ENCODE measurements at places on chromosomes 3 and 15. TPM values are rescaled to one million over a fixed set of nuclear protein-coding genes. Genes with fewer than 3 reads are reported as not detected.

The SLC2A2 gene
- total RNA-seq: not detected

The ACAA1 gene
- 69.2 TPM for total RNA-seq

The SEMA3F gene
- 26.9 TPM for total RNA-seq

The SLC22A13 gene
- total RNA-seq: 0.48 TPM

The SEMA6D gene
- 10.5 TPM for total RNA-seq

The TEX55 gene
- total RNA-seq: not detected

The TRPM7 gene
- 94.4 TPM for total RNA-seq

The FAM219B gene
- 51.4 TPM for total RNA-seq

The SEC22A gene
- 45.2 TPM for total RNA-seq

The VGLL4 gene
- total RNA-seq: 90.0 TPM

DNA sequence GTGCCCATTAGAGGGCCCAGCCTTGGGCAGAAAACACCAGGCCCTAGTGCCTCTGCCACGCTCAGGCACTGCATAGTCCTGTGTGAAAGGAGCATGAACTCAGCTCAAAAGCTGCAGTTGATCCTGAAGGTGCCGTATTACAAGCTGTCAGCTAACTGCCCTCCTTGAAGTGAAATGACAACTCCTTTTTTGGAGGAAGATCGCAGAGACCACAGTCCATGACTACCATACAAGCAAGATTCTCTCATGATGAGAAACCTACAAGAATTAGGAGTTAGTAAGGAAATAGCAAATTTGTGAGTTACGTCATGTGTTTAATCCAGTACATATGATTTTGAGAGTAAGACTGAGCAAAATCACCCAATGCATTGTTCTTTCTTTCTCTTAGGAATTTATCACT is 513.9 kb upstream of the NR2F2 start:
- DNase-seq: no peak

GRCh38 chr3:177802151-177802900 is 605.0 kb upstream of the TBL1XR1 start:
- DNase-seq: no peak

DNA sequence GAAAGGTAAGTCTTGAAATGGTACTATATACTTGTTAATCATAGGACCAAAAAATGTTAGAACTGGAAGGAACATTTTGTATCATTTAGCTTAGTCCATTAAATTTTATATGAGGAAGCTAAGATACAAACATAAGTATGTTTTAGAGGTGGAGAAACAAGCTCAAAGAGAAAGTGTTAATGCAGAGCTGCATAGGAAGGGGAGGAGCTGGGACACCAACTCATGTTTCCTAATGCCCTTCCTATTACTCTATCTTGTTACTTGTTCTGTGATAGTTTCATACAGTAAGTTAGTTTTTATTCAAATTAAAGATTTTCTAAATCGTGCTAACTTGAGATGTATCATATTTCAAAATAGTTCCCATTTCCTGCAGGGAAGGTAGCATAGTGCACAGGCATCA is 7.4 kb downstream of the SLC35A5 start:
- no peak for DNase-seq

DNA sequence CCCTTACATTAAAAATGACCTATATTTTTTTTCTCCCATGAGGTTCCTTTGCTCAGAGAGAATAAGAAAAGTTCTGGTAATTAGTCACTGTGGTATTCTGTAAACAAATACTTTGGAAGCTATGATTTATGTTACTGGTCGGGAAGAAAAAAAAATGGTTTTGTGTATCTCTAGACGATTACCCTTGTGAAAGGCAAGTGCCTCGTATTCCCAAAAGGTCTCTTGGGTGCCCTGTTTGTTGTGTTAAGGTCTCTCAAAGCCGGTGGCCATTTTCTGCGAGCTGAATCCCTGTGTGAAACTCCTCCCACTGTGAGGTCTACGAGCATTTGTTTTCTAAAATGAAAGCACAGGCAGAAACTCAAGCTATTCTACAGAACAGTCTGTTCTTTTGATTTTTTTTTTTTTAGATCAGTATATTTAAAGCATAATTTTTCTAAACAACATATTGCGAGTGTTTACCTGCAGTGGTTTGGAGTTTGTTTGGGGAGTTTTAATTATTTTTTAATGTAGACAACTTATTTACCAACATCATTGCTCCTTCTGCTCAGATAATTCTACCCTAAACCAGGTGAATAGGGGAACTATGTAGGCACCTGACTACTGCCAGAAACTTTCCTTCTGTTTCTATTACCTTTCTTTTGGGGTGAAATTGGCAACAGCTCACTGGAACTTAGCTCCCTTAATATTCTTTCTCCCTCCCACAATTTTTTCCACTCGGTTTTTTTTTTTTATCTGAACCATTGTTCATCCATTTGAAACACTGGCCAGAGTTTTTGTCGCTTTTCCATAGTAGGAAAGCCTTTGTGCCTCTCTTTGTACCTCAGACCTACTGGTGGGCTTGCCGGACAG is 44.0 kb downstream of the ZBTB38 start:
- no peak for DNase-seq

DNA sequence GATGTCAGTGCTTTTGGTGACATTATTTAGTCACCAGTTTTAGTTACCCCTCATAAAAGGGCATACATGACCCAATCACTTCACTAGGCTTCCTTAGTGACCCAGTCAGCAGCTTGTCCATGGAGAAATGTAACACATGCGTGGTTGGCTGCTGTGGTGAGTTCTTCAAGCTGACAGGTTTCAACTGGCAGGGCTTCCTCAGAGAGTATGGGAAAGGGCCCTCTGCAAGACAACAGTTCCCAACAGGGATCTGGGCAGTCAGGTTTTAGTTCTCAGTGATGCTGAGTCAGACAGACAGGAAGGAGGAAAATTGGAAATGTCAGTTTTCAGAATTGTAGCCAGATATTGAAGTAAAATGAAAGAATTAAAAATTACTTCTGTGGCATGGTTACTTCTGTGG is 282.5 kb downstream of the TBL1XR1 start:
- DNase-seq: no peak

DNA sequence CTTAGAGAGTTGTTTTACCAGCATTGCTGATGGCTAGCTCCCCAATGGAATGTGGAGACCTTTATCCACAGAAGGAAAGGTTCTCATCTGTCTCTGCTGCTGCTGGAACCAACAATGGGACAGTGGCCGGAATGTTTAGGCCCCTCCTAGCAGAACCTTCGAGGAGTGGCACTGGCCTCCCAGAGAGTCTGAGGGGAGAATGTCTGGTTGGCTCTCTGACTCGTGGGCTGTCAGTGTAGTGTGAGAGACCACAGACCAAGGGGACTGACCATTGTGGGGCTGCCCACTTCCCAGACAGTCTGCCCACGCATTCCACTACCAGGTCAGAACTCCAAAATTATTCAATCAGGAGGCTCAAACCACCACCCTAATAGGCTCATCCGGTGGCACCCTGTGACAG is 5.1 kb downstream of the RASL12 start:
- no peak for DNase-seq

- no peak for DNase-seq
These were observed 27.7 kb downstream of the FAH start for GRCh38 chr15:80180468-80180867.

- no peak for DNase-seq
These were observed 28.9 kb upstream of the PTX3 start for GRCh38 chr3:157407769-157408168.

- no peak for DNase-seq
These were observed 120.5 kb downstream of the SLMAP start for GRCh38 chr3:57876632-57877031.

GRCh38 chr15:45333550-45333949 is 44.8 kb downstream of the GATM start:
- no peak for DNase-seq

DNA sequence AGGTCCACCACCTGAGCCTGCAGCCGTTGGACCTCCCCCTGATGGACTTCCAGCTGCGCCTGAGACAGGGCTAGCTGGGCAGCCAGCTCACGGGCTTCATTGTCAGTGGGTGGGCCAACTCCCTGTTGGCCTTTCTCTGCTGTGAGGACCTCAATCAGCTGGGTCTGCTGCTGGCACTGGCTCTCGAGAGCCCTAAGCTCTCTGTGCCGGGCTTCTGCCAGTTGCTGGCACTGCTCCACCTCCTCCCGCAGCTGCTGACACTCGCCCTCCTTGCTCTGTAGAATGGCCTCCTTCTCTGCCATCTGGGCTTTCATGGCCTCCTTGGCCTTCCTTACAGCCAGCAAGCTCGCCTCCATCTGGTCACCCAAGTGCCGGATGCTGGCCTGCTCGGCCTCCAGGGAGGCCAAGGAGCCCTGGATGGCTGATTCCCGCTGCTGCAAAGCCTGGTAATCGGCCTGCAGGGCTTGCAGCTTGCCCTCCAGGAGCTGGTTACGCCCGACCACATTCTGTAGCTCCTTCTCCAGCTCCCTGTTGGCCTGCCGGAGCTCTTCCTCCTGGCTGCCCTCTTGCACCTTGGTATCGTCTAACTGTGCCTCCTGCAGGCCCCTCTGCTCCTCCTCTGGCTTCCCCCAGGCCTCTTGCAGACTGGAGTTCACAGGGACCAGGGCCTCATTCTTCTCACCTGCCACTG is 23.8 kb downstream of the CXCR6 start:
- DNase-seq: no peak

- DNase-seq: no peak
These were observed 321.3 kb downstream of the CACNA2D3 start for GRCh38 chr3:54443561-54444161.

- no peak for DNase-seq
These were observed 1.1 kb downstream of the SLC35G2 start for GRCh38 chr3:136819731-136820679.

- DNase-seq: peak; percentile 37
These were observed 15.4 kb downstream of the IGSF10 start for GRCh38 chr3:151445273-151446001.

GRCh38 chr3:116299646-116300081 is 145.6 kb downstream of the LSAMP start:
- DNase-seq: no peak

DNA sequence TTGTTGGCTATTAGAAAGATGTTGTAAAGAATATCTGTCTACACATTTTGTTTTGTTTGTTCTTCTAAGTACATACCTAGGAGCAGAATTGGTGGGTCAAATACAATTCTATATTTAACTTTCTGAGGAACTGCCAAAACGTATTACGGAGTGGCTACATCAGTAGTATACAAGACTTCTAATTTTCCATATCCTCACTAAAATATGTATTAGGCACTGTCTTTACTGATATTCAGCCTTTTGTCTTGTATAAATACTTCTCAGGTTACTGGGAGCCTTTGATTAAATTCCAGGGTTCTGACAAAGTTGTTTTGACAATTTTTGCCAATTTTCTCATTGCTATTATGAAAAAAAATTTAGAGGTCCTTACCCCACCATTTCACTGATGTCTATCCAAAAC is 146.7 kb downstream of the NR2E3 start:
- no peak for DNase-seq

GRCh38 chr3:49386056-49386756 is 25.6 kb downstream of the RHOA start:
- DNase-seq: no peak

DNA sequence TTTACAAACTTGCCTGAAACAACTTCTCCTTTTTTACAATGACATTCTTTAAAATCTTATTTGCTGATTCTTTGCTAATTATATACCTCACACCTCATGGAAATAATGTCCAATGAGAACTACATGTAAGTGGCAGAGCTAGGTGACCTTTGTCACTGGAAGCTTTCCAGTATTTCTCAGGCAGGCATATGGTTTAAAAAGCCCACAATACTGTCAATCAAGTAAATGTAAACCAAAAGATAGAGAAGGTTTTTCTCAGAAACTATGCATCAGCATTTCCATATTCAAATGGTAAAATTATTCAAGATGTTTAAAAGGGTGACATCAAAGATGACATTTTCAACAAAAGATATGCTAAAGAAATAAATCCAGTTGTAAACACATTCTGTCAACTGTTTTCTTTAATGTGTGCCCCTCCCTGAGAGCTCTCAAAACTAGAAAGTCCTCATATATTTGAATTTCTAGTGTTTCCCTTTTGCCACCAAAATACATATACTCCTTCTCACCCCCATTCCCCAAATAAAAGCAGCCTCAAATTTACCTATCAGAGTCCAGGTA is 10.1 kb upstream of the STRIT1 start:
- no peak for DNase-seq

DNA sequence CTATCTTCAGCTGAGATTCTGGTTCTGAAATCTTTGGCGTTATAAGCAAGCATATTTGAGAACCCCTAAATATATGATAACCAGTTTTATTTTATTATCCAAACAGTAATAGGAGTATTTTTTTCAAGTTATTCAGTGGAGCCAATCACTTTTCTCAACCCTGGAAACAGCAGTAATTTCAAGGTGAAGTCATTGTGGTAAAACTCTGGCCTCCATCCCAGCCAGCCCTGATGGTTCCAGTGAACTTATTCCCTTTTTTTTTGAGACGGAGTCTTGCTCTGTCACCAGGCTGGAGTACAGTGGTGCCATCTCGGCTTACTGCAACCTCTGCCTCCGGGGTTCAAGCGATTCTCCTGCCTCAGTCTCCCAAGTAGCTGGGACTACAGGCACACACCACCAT is 545.4 kb upstream of the IL12A start:
- DNase-seq: no peak

GRCh38 chr15:86572368-86572841 is 492.7 kb downstream of the AGBL1 start:
- no peak for DNase-seq

DNA sequence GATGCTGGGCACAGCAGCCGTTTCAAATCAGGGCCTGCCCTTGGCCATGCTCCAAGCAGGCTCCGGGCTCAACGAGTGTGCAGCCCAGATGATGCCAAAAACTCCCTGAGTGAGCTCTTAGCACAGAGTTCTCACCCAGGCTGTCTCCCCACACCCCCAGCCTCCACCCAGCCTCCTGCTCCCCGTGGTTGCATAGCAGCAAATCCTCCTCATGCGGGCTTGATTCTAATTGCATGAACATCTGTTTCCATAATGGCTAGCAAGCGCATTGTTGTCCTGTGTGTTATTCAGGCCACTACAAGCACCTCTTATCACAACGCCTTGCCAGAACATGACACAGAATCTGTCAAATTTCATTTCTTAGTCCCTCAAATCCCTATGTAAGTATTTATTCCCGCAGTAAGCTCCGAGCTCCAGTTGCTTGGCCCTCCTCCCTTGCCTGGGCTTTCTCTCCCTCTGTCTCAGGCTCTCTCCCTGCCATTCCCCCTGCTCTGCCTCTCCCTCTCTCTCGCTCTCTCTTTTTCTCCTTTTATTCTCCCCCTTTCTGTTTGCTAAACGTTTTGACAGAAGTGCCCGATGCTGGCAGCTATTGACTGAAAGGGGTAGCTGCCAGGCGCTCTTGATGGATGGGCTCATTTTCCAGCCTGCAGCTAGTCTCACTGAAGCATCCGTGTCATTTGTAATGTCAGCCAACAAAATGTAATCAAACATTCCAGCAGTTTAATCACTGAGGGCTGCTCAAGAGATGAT is 306.5 kb downstream of the IL20RB start:
- no peak for DNase-seq

- no peak for DNase-seq
These were observed 168.3 kb upstream of the ADAMTS9 start for GRCh38 chr3:64856106-64856505.

Measured in breast epithelium (tissue), 4 donors.